Activated CD4-positive, alpha-beta T cell treated with anti-CD3 and anti-CD28 coated beads, Interleukin-2, amount 10 ng/mL, durations not matched to agents 7 days and 5 days (primary cell): ENCODE measurements at places on chromosomes 5 and 9.

DNA sequence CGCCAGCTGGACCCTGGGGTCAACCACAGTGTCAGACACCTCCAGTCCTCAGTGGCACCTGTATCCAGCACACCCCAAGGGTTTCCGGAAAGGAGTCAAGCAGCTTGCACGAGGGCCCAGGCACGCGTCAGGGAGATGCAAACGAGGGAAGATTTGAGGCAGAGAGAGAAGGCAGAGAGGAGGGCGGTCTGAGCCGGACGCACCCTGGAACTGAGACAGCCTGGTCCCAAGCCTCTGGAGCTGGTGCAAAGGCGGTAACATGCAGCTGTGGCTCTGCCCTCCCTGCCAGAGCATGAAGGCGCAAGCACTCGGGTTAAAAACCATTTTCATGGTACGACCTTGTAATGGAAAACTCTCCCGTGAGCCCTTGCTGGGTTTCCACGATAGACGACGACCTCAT is 32.2 kb downstream of the SLC6A18 start:
- no peak for DNase-seq

GRCh38 chr9:95938724-95939123 is 63.2 kb downstream of the ERCC6L2 start:
- no peak for DNase-seq

GRCh38 chr5:160926428-160926827 is 74.4 kb upstream of the ATP10B start:
- DNase-seq: no peak

GRCh38 chr9:68951879-68952659 is 61.8 kb downstream of the PRKACG start:
- DNase-seq: no peak

- DNase-seq: no peak
Measured at GRCh38 chr9:110812886-110813285, 144.3 kb downstream of the MUSK start.

DNA sequence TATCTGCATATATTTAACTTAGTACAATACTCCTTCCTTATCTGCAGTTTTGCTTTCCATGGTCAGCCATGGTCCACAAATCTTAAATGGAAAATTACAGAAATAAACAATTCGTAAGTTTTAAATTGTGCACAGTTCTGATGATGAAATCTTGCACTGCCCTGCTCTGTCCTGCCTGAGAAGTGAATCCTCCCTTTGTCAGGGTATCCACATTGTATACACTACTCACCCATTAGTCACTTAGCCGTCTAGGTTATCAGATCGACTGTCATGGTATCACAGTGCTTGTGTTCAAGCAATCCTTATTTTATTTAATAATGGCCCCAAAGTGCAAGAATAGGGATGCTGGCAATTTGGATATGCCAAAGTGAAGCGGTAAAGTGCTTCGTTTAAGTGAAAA is 8.3 kb upstream of the YTHDC2 start:
- DNase-seq: no peak
